Liver (tissue), 10 donors: ENCODE measurements at places on chromosomes 7 and 10. TPM values are rescaled to one million over a fixed set of nuclear protein-coding genes. Genes with fewer than 3 reads are reported as not detected.

GRCh38 chr10:43036481-43037428 is 40.1 kb upstream of the RET start:
- DNase-seq = peak; percentile 6

The TAS2R5 gene
- 0.51 TPM for total RNA-seq

DNA sequence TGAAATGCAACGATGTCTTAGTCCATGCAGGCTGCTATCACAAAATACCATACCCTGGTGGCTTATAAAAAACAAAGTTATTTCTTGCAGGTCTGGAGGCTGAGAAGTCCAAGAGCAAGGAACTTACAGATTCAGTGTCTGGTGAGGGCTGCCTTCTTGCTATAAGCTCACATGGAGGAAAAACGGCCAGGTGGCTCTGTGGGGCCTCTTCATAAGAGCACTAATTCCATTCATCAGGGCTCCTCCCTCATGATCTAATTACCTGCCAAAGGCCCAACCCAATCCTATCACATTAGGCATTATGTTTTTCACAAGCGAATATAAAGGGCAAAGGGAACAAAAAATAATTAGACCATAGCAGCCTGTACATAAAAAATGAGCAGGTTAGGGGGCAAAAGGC is 35.4 kb downstream of the PAPSS2 start:
- no peak for DNase-seq

The SLC26A5 gene
- total RNA-seq = 0.67 TPM

The HERC4 gene
- 53.2 TPM for total RNA-seq
